ENCODE measurements at places on chromosomes 6 and 20.

- no peak for DNase-seq
These were observed 4.1 kb downstream of the TCF21 start for GRCh38 chr6:133892813-133893691.

GRCh38 chr6:72824833-72825232, 203.0 kb downstream of the KCNQ5 start:
- DNase-seq, result no peak

DNA sequence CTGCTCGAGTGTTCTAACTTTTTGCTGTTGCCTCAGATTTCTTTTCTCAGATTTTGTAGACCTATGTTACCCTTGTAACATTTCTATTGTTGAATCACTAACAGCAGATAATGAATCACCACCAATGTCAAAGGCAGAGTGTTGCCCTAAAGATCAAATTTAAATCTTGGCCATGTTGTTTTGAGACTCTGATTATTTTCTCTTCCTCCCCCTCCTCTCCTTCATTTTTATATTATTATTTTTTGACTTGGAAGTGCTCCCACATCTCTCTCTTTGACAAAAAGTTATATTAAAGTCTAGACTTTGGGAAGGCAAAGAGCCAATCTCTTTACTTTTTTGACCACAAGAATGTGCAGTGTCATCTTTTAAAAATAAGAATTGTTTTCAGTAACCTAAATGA, 422.7 kb downstream of the NKAIN2 start:
- no peak for DNase-seq

GRCh38 chr20:48739395-48740291, 88.2 kb downstream of the PREX1 start:
- peak; percentile 68 for DNase-seq

DNA sequence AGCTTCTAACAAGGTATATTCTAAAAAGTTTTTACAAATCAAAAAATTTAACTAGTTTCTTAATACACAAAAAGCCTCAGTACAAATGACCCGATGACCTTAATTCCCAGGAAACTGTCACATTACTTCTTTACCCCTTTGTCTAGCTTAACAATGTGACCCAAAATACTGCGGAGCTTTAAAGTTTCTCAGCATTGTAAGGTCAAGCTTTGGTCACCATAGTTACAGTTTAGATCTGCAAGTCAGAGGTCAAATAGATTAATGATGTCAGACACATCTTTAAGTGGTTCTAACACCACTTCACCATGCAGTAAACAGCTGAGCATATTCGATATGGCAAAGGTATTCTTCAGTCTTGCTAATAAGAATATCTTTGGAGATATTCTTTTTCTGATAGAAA, 36.8 kb upstream of the FLRT3 start:
- DNase-seq, result no peak

GRCh38 chr6:16947375-16948015, 154.4 kb upstream of the STMND1 start:
- no peak for DNase-seq

DNA sequence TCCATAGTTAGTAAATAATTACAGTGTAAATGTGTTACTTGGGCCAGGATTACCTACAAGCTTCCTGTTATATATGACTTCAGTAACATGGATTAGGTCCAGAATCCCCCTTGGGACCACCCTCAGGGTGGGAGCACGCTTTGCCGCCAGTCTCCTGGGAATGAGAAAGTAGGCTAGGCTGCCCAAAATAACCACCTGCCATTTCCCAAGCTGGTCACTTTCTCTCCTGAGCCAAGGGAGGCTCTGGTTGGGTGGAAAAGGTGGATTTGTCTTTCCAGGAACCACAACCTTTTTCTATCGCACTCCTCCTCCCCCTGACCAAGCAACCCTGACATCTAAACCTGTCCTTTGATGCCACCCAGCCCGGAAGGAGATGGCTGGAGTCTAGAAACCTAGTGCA, 9.6 kb upstream of the RIMS4 start:
- DNase-seq, result no peak

GRCh38 chr20:634148-634925, 18.7 kb downstream of the SRXN1 start:
- no peak for DNase-seq

GRCh38 chr20:51034476-51034875, 11.6 kb upstream of the KCNG1 start:
- DNase-seq, result no peak

- no peak for DNase-seq
These were observed 227.4 kb downstream of the CLVS2 start for GRCh38 chr6:123223461-123223860.

GRCh38 chr6:128919412-128920180, 36.7 kb downstream of the LAMA2 start:
- no peak for DNase-seq

Measured in CD4-positive, alpha-beta memory T cell (primary cell).